GM18507 (cell line): ENCODE measurements at places on chromosomes 1 and 21.

GRCh38 chr1:16215882-16216753, 3.7 kb upstream of the ARHGEF19 start:
- peak; percentile 58 for DNase-seq

DNA sequence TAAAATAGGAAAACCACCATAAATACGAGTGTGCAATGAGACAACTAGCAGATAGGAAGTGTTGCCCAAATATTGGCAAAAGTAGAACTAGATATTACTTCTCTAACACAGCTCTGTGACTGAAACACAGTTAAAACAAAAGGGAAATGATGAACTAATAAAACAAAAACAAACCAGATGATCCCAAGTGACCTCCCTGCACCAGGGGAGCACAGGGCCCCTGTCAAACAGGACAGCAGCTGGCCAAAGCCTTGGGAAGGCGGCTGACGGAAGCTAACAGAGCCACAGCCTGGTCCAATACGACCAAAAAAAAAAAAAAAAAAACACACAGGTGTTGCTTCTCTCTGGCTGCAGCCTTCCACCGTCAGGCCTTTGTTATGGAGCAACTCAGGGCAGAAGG, 17.8 kb downstream of the ZBTB17 start:
- no peak for DNase-seq

DNA sequence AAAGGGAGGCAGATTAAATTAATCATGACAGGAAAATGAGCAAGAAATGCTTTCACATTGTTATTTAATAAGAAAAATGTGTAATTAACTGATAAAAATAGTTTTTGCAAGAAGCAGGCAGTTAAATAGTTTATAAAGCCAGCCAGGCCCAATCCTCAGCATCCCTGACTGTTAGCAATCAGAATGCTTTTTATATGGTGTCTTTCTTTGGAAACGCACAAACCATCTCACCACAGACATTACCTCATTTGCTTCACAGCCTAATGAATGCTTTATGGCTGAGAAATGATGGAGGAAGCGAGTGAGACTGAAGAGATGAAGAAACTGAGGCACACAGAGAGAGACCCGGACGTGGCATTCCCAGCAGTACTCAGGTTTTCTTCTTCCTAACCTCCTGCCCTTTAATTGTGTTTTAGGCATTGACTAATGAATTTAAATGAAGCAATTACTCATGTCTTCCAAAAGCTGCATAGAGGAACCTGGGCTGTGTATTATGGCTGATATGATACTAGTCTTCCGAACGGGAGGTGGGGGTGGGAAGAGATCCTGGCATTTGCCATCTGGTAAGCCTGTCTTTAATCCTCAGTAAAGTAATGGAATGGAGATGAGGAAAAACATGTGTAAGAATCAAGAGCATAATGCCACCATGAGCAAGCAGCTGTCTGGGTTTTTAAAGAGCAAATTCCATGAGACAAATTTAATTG, 116.1 kb upstream of the LMO4 start:
- no peak for DNase-seq

- DNase-seq = no peak
Observed at GRCh38 chr1:182766881-182767645, 22.5 kb upstream of the NPL start.

DNA sequence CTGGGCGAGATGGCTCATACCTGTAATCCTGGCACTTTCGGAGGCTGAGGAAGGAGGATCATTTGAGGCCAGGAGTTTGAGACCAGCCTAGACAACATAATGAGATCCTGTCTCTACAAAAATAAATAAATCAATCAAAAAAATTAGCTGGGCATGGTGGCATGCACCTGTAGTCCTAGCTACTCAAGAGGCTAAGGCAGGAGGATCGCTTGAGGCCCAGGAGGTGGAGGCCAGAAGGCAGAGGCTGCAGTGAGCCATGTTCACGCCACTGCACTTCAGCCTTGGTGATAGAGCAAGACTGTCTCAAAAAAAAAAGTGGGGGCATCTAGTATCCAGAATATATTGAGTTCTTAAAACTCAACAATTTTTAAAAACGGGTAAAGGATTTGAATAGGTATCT, 6.0 kb downstream of the TUT4 start:
- DNase-seq = no peak

- no peak for DNase-seq
Observed at GRCh38 chr1:20493309-20493708, 7.3 kb upstream of the CAMK2N1 start.

GRCh38 chr1:154730986-154731489, 123.1 kb upstream of the ADAR start:
- DNase-seq = no peak

- no peak for DNase-seq
Observed at GRCh38 chr21:41887667-41888066, 8.5 kb upstream of the PRDM15 start.

DNA sequence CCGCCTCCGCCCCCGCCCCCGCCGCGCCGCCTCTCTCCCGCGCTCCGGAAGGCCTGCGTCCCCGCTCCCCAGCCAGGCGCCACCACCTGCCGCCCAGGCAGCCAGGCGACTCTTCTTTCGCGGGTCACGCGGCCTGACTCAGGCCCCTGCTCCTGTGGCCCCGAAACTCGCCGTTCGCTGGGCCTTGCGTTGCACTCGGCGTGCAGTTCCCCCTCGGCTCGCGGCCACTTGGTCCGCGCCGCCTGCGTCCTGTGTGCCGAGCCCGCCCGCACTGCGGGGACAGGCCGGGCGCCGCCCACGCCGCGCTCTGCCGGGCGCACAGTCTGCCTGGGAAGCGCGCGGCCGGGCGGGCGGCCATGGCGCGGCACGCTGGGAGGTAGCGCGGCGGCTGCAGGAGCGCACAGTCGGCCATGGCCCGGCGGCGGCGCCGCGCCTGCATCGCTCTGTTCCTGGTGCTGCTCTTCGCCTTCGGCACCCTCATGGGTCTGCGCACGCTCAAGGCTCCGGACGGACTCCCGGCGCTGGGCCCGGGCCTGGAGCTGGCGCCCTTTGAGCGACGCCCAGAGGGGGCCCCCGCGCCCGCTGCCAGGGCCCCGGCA, at the start of gene MANEAL:
MANEAL (plus strand) TSS at position 75 of the 599 bp plus-strand sequence; CDS start at position 411, 336 bp downstream.
- DNase-seq = peak; percentile 70

DNA sequence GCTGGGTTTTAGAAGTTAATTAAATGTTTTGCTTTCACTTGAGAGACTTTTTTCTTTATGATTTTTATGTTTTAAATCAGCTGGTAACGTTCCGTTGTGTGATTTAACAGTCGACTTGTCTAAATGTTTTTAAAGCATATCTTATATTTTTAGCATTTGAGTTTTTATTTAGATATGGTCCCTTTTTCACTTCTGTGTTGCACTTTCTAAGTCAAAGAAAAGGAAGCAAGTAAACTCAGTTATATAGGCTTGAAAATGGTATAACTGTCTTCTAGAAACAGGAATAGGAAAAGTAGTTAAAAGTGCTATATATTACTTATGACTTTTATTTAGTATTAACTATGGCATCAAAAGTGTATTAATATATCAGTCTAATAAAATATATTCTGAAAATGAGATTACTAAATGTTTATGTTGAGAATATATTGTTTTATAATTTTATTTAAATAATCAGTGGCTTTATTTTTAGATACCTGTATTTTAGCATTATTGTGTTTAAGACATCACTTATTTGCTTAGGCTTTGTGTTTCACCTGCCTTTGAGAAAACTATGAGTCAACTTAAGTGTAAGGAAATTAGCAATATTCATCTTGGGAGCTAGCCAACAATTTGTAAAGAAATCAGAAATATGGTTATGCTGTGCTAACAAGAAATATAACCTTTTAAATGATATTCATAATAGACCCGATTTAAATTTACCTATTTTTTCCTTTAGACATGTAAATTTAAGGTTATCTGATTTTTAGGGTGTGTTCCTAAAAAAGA, 60.5 kb downstream of the RABGAP1L start:
- DNase-seq = no peak

GRCh38 chr1:7975212-7975865, 13.8 kb downstream of the PARK7 start:
- no peak for DNase-seq

DNA sequence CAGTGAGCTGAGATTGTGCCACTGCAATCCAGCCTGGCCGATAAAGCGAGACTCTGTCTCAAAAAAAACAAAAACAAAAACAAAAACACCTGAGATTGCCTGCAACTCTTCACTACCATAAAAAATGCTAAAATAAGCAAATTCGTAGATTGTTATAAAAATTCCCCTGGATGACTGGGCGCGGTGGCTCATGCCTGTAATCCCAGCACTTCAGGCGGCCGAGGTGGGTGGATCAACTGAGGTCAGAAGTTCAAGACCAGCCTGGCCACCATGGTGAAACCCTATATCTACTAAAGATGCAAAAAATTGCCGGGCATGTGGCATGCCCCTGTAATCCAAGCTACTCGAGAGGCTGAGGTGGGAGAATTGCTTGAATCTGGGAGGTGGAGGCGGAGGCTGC, 10.7 kb downstream of the MED18 start:
- no peak for DNase-seq

GRCh38 chr1:228781161-228781808, 46.0 kb downstream of the RHOU start:
- no peak for DNase-seq

DNA sequence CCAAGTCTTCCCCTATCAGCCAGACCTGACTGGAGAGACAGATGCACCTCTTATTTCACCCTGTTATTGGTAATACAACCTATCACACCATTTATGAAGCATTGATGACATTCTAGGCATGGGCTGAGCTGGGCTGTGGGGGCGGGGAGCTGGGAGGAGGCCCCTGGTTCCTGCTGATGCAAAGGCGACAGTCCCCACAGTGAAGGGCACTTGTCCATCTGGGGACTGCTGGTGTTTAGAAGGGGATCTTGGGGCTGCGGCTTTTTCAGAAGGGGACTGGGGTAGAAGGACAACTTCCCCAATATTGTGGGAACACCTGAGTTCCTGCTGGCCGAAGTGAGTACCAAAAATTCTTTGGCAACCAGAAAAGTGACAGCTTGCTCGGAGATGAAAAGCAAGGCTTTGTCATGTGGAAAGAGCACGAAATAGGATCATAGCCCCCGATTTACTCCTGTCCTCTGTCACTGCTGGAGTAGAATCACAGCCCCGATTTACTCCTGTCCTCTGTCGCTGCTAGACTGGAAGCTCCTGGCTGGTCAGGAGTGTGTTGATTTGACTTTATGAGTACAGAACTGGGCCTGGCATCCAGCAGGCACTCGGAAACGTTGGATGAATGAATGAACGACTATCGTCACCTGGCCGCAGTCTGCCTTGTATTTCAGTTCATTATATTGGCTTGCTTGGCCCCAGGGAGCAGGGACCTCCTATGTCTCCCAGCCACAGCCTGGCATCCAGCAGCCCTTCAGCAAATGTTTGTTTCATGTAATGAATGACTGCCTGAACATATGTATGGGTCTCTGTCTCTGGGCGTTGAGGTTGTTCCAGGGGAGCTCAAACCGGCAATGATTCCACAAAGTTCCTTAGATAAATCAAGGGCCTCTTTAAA, 16.5 kb upstream of the ETV3L start:
- no peak for DNase-seq

GRCh38 chr1:115728341-115728740, 40.2 kb downstream of the CASQ2 start:
- DNase-seq = no peak

DNA sequence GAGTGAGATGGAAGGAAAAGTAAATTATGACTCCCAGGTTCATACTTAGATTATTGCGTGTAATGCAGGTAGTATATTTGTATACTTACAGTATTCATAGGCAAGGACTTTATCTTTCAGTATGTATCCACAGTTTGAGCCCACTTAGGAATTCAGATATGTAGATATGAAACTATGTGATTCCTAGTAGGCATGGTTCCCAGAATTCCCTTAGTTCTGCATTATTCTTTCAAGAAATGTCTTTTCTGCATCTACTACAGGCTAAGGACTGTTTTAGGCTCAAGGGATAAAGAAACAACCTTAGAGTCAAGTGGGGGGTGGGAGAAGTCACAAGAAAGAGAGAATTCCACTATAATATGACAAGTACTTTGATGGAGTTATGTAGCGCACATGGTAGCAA, 13.8 kb downstream of the ANGPTL1 start:
- no peak for DNase-seq

- DNase-seq = no peak
Observed at GRCh38 chr1:247857069-247857984, at the start of gene TRIM58. TRIM58 (plus strand) TSS chr1:247857187; CDS start chr1:247857247, 60 bp downstream.

GRCh38 chr1:23479666-23479941, 4.4 kb downstream of the ASAP3 start:
- no peak for DNase-seq

GRCh38 chr1:155831279-155831976, 25.6 kb downstream of the GON4L start:
- no peak for DNase-seq

DNA sequence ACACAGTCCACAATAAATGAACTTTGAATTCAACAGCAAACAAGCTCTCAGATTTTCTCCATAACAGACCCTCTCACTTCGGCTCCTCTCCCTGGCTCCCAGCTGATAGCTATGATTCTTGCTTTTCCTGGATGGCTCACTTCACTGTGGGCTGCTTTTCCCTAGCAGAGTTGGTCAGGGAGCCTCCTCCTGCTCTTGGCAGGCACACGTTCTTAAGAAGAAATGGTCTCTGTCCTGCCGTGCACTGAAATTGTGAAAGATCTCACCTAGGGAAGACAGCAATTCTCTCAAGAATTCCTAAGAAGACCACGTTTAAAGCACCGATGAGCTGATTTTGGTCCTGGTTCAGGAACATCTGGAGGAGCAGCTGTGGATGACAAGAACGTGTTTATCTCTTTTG, 148.5 kb upstream of the KCNK2 start:
- no peak for DNase-seq

- DNase-seq = no peak
Observed at GRCh38 chr1:217919683-217920388, 288.7 kb downstream of the SPATA17 start.

DNA sequence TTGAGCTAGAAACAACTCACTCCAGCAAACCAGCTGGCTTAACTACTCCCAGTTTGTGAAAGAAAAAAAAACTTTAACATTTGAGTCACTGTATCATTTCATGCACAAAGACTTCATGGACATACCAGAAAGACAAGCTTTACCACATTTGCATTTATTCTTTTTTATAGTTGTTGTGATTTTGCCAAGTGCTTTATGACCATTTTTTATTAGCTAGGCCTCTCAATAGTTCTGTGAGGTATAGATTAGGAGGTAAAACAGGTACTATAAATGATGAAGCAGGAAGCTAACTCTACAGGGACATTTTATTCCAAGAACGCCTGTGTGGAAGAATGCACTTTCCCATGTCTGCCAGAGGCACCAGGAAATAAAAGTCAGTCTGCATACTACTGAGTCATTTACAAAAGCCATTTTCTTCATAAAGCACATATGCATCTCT, 8.2 kb upstream of the DENND1B start:
- DNase-seq = no peak

DNA sequence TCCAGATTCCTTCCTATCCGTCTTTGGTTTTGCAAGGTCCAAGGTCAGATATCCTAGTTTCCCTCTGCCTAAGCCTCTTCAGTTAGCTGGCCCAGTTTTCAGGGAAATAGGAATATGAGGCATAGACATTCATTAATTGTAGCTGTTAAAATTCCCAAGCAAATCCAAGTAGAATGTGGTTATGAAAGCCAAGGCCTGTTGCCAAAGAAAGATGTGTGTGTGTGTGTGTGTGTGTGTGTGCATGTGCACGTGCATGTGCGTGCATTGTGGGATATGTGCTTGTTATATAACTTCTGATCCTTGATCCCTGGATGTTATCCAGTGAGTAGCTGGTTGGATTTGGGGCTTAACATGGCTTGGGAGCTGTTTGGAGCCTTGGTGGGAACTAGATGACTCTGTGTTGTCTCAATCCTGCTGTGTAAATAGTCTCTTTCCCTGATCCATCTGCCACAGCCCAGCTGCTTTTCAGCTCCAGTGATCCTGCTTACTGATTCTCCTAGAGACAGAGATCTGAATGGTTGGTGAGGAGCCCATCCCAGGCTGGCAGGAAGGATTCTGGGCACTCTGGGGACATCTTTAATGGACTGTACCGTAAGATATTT, 70.6 kb upstream of the GCLM start:
- DNase-seq = no peak
